ENCODE measurements at places on chromosomes 2 and 18. TPM values are rescaled to one million over a fixed set of nuclear protein-coding genes. Genes with fewer than 3 reads are reported as not detected.

Gene PLGLB2
- total RNA-seq, result not detected

Gene PTPRN
- 1.8 TPM for total RNA-seq

Gene FOXI3
- not detected for total RNA-seq

Gene OXER1
- total RNA-seq, result not detected

Gene ELOA2
- not detected for total RNA-seq

Gene DYNAP
- not detected for total RNA-seq

Gene AMMECR1L
- total RNA-seq, result 12.4 TPM

Gene CXCR1
- total RNA-seq, result not detected

Gene ALK
- total RNA-seq, result 0.27 TPM

Gene LHCGR
- total RNA-seq, result not detected

Gene SP9
- not detected for total RNA-seq

Gene EGR4
- total RNA-seq, result not detected

Gene SERPINB3
- total RNA-seq, result not detected

Gene FSIP2
- total RNA-seq, result 1.6 TPM

Gene SLC5A7
- total RNA-seq, result not detected

Gene SEPTIN10
- total RNA-seq, result 137 TPM

Gene MC5R
- not detected for total RNA-seq

Gene CRYGD
- total RNA-seq, result not detected

Gene RSAD2
- 0.63 TPM for total RNA-seq

Gene COL3A1
- total RNA-seq, result 14,045 TPM

Gene SLC14A1
- total RNA-seq, result 5.6 TPM

Gene KLF7
- 38.5 TPM for total RNA-seq

Gene CENPA
- total RNA-seq, result not detected

Gene TFCP2L1
- under 0.01 TPM for total RNA-seq

Gene FAM124B
- 1.2 TPM for total RNA-seq

Gene STAT4
- 0.54 TPM for total RNA-seq

Gene KIF5C
- not detected for total RNA-seq

Gene SETBP1
- total RNA-seq, result 15.0 TPM

Gene ITGA6
- 4.0 TPM for total RNA-seq

Gene RNU2-63P
- total RNA-seq, result not detected
